Activated CD4-positive, alpha-beta T cell treated with anti-CD3 and anti-CD28 coated beads for 1 hour (primary cell): ENCODE measurements at places on chromosomes 5 and 9.

DNA sequence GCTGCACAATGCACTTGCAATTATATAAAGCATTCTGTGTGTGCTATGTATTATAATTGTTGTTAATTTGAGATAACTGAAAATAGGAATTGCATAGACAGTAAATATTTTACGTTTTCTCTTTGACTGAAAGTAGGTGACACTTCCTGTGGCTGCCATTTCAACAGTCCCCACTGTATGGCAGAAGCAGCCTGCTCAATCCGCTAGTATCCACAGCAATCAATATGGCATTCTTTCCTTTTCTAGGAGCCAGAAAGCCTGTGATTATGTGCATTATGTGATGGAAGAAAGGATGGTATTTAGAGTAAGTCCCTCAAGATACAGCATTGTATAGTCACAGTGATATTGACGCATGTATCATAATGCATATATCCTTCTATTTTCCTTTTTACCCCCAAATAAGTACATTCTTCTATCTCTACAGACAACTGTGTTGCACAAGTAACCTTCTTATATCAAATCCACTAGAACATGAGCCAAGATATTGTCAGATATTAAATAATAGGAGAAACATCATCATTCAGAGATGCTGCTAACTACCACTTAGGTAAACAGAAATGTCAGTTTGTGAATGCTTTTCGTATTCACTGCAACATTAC lies 59.7 kb downstream of the CARTPT start:
- DNase-seq, result no peak

GRCh38 chr5:79746642-79747569 lies 57.3 kb downstream of the CMYA5 start:
- no peak for DNase-seq

DNA sequence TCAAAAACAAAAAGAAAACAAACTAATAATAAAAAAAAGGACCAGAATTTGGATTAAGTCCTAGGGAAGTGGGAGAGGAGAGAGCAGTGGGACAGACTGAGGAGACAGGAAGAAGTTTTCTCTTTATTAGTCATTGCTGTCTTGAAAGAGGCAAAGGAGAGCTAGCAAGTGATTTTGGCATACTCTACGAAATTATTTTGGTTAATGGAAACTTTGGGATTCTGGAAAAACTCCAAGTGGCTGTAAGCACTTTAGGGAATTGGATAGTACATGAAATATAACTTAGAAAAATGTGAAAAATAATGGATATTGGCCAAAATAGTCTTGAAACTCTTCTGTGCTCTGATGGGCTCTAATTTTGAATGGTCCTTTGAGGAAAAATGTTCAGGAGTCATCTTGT lies 1641.8 kb upstream of the WWC1 start:
- DNase-seq, result no peak

- no peak for DNase-seq
These were observed 104.4 kb upstream of the FCN2 start for GRCh38 chr9:134776080-134776796.

GRCh38 chr9:124390794-124391658 lies 24.2 kb downstream of the PSMB7 start:
- no peak for DNase-seq

DNA sequence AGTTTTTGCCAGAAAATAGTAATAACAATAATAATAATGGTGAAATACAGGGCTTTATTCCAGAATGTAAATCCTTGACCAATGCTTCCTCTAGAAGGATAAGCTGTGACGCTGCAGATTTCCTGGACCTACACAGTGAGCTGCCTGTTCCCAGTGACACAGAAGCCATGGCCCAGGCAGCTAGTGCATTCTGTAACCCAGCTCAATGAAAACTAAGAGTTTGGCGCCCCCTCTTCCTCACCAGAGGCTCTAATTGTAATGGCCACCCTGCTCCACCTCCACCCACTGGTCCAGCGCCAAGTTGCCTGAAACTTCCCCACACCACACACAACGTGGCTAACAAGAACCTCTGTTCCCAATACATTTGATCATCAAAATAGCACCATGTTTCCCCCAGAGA lies 248.1 kb downstream of the CETN3 start:
- no peak for DNase-seq

DNA sequence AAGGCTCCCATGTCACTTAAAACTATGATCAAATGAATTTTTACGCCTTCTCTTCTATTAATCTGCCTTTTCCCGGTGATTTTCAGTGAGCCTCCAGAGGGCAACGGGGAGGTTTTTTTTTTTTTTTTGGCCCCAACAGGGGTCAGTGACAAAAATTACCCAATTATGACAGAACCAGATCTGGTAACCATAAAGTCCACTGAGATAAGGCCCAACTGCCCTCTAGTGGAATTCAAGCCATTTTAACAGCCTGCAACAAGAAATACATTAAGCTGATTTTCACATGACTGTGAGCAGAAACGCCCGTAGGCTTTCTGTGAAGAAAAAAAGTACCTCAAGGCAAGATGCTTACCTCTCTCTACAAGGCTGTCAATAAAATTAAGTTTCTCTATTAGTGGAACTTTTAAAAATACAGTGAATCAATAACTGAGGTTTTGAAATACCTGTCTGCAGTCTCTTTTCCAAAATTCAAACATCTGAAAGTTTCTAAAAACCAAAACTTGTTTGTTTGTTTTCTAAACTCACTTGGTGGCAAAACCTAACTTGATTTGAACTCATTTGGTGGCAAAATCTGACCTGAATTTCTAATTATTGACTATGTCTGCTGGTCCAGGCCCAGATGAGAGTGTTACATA lies 49.7 kb upstream of the FST start:
- DNase-seq, result no peak

GRCh38 chr5:144510845-144511579 lies 340.3 kb downstream of the KCTD16 start:
- DNase-seq, result no peak

DNA sequence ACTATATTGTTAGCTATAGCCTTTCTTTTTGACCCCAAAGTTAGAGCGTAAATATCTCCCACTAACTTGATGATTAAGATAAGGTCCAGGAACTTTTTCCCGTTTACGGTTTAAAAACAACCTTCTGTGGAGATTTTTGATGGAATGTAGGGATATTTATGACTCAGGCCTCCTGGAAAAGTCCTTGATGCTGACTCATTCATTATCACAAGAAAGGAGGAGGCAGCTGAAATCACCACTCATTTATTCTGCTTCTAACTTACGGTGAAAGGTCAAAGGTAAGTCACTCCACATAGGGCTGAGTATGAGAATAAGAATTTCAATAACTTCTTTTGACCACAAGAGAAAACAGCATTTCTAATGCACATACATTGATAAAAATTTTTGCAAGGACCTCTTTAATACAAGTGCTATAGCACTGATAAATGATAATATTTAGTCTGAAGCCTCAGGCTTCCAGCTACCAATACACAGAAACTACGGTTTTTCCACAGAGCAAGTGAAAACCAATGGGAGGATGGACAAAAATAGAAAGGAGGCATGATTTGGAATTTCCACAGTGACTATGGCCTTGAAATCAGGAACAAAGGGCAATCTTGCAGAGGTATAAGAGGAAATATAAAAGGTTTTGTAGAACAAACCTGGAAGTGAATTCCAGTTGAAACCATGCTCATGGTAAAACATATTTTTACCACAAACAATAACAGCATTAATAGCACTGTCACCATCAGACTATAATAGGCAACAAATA lies 146.5 kb downstream of the PPP2R2B start:
- DNase-seq, result no peak

- no peak for DNase-seq
These were observed 64.9 kb downstream of the COL5A1 start for GRCh38 chr9:134706522-134706921.

DNA sequence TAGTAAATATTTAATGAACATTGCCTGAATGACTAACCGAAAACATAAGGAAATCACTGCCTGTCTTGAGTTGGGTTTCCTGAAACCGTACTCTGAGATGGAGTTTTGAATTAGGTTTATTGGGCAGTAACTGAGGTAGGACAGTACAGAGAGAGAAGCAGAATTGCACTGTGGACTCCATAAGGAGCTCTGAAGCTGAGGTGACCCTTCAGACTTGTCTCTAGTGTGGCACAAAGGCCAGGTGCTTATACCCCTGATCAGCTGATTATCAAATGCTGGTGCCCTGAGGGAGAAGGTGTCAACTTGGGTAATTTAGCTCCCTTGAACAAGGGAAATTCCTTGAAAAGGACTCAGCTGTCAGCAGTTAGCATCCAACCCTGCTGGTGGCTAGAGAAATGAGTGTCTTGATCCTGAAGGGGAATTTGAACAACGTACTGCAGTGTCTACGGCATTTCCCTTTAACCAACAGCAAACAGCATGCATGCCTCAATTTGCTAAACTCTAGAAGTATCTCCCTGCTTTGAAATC lies 135.0 kb upstream of the SMARCA2 start:
- no peak for DNase-seq

DNA sequence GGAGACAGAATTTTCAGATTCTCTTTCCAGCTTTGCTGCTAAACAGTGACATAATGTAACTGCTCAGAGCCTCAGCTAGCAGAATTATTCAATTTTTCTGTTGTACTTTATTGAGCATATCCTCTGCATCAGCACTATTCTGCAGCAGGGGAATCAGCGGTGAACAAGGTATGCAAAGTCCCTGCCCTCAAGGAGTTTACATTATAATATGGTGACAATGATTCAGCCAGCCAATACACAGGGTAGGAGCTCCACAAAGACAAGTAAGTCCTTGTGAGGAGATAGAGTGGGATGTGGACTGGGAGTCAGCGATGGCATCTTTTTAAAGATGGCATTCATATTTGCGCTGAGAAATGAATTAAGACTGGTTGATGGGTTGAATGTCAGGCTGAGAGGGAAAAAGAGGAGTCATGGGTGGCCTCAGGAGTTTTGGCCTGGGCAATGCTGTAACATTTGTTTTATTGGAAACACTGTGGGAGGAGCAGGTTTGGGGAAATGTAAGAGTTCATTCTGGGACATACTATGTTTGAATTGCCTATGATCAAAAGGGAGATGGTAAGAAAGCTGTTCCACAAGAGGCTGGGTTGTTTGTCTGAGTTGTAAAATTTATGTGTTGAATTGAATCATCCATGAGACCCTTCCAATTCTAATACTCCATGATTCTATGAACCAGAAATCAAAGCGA lies 194.5 kb downstream of the PLK2 start:
- DNase-seq, result no peak

DNA sequence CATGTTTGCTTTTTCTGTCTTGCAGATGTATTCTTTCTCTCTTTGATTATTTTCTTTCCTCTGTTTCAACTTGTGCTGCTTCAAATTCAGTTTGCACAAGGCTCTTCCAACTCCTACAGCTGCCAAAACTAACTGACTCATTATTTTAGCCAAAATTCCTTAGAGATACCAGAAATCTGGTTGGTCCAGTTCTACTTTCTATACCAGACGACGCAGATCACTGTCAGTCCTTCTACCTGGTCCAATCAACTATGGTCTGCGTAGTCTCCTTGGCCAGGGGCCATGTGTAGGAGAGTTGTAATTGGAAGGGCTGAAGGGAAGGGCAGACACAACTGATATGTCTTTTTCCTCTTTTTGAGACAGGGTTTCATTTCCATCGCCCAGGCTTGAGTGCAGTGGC lies 51.9 kb upstream of the JAK2 start:
- DNase-seq, result no peak

DNA sequence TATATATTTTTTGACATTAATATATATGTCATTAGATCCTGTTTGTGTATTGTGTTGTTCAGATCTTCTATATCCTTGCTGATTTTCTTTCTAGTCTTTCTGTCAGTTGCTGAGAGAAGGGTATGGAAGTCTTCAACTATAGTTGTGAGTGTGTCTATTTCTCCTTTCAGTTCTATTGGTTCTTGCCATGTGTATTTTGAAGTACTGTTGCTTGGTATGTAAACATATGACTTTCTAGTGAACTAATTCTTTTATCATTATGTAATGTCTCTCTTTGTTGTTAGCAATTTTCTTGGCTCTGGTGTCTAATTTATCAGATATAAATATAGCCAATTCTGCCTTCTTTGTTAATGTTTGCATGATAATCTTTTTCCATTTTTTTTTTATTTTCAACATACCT lies 84.3 kb upstream of the CAST start:
- no peak for DNase-seq

- no peak for DNase-seq
These were observed 743.9 kb upstream of the SEMA6A start for GRCh38 chr5:117318528-117318927.

- DNase-seq, result no peak
These were observed 731 bp downstream of the PRR16 start for GRCh38 chr5:120464627-120465435.

DNA sequence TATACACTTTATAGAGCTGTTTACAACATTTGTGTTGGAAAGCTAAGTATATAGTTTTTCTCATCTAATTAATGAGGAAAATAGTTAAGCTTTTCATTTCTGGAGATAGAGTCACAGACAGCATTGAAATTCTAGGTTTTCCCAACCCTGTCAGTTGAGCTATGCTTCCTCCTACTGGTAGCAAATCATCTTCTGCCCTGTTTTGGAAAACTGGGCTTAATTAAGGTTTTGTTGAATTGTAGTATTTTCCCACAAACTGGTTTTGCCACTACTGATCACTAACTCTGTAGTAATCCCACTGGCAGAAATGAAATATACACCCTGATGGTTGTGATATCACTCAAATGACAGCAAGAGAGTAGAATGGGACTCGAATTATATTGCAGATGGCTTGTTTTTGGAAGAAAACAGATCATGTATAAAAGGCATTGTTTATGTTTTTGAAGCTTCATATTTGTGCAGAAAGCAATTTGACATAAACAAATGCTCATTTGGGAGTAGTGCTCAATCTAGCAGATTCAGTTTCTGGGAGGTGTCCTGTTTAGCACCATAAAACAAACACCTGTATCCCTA lies 46.6 kb downstream of the CD180 start:
- DNase-seq, result no peak
